Activated CD8-positive, alpha-beta memory T cell treated with anti-CD3 and anti-CD28 coated beads for 1 hour (primary cell): ENCODE measurements at places on chromosomes 12 and 14.

GRCh38 chr12:122593910-122594309 is 66.9 kb downstream of the KNTC1 start:
- no peak for DNase-seq

DNA sequence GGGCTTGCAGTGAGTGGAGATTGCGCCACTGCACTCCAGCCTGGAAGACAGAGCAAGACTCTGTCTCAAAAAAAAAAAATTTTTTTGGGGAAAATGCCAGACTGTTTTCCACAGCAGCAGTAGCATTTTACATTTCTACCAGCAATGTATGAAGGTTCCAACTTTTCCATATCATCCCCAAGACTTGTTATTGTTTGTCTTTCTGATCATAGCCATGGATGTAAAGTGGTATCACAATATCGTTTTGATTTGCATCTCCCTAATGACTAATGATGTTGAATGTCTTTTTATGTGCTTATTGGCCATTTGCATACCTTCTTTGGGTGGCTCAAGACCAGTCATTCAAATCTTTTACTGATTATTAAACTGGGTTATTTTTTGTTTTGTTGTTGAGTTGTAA is 63.7 kb downstream of the NTN4 start:
- DNase-seq, result no peak

DNA sequence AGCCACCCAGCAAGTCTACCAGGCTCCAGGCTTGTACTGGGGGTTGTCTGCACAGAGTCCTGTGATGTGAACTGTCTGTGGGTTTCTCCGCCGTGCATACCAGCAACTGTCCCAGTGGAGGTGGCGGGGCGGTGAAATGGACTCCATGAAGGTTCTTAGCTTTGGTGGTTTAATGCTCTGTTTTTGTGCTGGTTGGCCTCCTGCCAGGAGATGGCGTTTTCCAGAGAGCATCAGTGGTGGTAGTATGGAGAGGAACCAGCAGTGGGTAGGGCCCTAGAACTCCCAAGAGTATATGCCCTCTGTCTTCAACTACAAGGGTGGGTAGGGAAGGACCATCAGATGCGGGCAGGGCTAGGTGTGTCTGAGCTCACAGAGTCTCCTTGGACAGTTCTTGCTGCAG is 303.8 kb downstream of the TMEM121 start:
- no peak for DNase-seq

GRCh38 chr12:70645494-70646317 is 8.5 kb upstream of the PTPRB start:
- DNase-seq, result no peak

DNA sequence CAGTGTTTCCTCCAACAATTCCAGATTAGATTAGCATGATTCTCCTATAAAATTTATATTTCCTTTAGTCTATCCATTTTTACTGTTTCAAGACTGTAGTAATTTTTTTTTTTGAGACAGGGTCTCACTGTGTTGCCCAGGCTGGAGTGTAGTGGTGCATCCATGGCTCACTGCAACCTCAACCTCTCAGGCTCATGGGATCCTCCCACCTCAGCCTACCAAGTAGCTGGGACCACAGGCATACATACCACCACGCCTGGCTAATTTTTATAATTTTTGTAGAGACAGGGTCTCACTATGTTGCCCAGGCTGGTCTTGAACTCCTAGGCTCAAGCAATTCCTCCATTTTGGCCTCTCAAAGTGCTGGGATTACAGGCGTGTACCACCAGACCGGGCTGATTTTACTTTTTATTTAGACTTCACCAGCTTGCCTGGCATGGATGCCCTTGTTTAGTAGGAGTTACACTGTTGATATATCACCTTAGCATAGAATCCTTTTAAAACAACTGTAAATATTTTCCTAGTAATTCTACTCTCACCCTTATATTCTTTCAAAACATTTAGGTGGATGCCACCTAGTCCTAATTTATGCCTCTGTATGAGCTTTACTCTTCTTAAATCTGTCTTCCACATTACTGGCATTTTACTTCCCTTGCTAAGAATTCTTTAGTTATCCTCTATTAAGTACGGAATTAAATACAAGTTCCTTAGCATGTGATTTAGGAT is 55.8 kb upstream of the LIMA1 start:
- no peak for DNase-seq

GRCh38 chr12:111767362-111768158 is 827 bp downstream of the ALDH2 start:
- no peak for DNase-seq

GRCh38 chr12:133038118-133038709 is 905 bp downstream of the ZNF84 start:
- DNase-seq, result no peak

GRCh38 chr12:113063396-113064350 is 7.1 kb downstream of the DTX1 start:
- no peak for DNase-seq

DNA sequence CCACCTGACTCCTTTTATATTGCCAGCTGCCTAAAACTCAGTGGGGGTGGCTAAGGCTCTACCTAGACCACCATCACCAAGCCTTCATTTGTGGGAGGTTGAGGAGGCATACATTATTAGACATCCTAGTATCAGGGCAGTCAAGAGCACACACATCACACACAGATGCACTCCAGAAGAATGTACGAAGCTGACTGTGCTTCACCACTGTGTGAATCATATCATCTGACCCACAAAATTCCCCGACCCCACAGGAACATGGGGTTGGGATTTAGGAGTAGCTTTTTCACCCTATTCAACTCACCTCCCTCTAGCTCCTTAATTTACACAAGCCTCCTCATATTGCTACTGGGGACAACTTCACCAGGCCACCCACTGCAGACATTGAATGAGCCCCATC is 64.8 kb upstream of the BDKRB2 start:
- DNase-seq, result no peak

DNA sequence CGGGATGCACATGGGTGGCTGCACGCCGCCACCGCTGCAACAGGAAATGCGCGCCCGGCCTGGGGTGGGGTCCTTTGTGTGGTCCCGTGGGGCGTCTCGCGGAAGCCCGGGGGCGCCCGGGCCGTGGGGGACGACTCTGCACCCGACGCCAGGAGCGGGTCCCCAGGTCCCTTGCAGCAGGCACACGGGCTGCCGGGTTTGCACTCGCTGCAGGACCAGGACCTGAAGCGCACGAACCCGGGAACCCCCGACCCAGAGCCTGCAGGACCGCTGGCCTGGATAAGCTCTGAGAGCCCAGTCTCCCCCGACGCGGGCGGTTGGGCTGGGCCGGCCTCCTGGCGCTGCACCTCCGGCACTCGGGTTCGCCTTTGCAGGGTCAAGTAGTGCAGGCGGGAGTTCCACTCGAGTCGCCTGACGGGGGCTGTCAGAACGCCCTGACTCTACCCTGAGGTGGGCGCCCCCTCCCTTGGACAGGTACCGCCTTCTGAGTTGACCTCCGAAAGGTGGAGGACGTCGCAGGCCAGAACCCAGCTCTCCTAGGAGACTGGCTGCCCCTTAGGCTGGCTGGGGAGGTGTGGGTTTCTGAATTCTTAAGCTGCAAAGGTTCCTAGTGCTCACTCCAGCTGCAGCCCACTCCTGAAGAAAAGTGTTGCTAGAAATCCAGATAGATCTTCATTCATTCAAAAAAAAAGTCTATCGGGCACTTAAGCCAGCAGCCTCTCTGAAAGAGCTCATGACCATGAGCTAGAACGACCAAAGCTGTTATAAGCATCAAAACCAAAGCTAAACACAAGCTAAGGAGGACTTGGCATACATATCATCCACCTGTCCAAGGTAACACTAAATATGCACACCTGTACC is 68.0 kb downstream of the RNF34 start:
- no peak for DNase-seq

DNA sequence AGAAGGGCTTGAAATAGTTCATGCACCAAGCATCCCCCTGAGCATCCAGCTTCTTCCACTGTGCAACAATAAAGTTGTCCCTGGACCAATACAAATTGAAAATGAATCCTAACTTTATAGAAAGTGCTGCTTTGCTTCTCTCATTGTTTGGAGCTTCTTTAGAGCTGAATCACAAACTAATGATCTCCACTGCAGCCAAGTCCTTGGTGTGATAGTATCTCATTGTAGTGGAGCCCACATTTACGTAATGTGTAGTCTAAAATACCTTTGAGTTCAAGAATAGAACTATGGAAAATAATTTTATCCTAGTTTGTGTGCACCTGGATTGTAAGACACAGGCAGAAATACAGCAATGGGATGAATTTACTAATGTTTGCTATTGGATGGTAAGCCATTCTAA is 319.9 kb downstream of the EGLN3 start:
- no peak for DNase-seq

DNA sequence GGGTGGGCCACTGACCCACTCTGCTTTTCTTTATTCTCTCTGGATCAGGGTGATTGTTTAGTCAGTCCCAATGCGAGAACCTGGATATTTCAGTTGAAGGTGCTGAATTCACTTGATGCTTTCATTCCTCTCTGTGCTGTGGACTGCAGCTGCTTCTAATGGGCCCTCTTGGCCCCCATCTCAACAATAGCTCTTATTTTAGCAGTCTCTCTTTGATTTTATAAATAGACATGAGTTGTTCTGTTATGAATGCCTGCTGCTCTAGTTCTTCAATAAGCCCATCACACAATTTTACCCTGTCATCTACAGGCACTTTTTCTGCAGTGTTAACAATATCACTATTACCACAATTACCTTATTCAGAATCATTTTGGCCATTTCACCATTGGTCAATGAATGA is 54.1 kb upstream of the YARS2 start:
- no peak for DNase-seq

- DNase-seq, result no peak
Measured at GRCh38 chr12:19284658-19285057, 154.6 kb upstream of the AEBP2 start.

DNA sequence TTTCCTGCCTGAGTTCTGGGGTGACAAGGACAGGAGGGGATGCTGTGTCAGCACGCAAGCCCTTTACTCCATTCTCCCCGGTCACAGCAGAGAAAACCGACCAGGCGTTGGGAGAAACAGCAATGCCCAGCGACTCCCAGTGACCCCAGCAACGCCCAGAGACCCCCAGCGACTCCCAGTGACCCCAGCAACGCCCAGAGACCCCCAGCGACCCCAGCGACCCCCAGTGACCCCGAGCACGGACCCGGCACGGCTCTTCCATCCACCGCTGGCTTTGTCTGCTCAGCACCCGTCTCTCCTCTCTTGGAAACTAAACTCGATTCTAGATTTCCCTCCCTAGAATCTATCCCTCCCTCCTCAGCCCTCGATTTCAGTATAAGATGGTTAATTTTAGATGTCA is 38.5 kb upstream of the GALNT9 start:
- DNase-seq, result no peak

DNA sequence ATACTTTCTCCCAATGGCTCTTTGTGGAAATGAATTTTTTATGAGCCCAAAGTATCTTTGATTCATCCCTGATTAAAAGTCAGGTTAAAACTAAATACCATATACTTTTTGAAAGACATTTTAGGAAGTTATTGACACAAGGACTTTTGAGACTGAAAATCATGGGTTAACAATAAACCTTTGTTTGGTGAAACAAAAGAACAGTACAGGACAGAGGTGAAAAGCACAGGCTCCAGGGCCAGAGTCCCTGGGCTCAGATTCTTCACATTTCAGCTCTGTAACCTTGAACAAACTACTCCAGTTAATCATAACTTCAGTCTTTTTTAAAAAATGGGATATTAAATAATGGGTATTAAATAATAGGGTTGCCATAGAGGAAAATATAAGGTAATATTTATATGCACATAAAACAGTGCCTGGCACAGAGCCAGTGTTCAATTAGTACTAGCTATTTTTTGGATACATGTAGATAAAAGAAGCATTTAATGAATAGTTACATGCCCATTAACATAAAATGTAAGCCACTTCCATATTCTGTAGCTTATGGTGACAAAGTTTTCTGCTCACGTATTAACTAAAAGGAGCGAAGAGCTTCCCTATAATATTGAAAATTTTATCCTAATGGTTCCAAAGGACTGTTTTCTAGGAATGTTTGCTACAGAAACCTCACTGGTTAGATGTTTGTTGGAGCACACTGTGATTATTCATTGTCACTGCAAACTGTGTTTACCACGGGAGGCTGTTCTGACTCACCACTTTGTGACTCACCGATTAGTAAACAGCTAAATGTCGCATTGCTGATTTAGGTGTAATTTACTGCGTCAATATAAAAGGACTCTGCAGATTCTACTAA is 255.4 kb downstream of the DAD1 start:
- no peak for DNase-seq

- no peak for DNase-seq
Measured at GRCh38 chr14:37466003-37466622, 128.9 kb downstream of the FOXA1 start.

DNA sequence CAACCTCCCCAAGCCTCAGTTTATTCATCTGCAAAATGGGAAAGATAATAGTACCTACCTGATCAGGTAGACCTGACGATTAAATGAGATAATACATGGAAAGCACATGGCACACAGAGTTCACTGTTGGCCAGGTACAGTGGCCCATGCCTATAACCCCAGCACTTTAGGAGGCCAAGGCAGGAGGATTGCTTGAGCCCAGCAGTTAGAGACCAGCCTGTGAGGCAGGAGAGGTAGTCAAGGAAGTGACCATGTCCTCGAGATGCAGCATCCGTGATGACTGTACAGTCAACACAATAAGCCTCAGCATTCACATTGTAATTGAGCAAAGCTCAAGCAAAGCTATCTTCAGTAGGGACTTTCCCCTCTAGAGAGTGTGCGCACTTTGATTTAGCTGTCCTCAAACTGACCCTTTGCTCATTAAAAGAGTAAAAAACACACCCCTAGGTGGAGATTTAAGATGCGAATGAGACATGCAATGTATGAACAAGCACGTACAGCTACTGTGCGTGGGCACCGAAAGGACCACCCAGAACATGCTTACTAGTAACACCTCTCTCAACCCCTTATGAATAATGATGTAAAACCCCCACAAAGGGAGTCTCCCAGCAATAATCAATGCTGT is 9.9 kb downstream of the ISCU start:
- DNase-seq, result no peak

DNA sequence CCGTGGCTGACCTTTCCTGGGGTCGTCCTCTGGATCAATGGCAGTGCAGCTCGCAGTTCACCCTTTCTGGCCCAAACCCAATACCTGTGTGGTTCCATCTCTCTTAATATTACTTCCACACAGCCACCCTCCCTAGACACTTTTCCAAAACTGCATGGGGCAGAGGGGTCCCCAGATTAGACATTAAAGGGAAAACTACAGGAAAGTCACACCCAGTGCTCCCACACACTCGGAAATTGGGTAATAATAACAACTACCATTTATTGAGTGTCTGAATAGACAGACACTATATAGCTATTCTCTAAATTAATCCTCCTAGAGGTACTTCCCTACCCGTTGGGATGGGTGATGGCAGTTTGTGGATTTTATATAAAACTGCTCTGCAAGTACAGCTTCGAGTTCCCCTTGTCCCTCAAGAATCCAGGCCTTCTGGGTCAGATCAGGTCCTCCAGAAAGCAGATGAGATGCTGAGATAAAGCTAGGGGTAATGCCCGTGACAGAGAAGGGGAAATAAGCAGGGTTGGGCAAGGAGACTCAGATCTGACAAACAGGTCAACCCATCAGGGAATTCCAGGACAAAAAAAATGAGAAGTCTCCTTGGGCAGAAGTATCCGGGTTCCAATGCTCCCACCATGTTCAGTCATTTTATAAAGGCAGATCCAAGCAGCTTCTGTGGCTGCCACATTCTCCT is 795 bp upstream of the PXN start:
- DNase-seq, result no peak
